ENCODE measurements at places on chromosomes 7 and 10.
A peak's percentile ranks its signal among the peaks of the same experiment; 100 is the strongest.

GRCh38 chr10:102202386-102202785 lies 23.7 kb upstream of the ELOVL3 start:
- no peak for DNase-seq

DNA sequence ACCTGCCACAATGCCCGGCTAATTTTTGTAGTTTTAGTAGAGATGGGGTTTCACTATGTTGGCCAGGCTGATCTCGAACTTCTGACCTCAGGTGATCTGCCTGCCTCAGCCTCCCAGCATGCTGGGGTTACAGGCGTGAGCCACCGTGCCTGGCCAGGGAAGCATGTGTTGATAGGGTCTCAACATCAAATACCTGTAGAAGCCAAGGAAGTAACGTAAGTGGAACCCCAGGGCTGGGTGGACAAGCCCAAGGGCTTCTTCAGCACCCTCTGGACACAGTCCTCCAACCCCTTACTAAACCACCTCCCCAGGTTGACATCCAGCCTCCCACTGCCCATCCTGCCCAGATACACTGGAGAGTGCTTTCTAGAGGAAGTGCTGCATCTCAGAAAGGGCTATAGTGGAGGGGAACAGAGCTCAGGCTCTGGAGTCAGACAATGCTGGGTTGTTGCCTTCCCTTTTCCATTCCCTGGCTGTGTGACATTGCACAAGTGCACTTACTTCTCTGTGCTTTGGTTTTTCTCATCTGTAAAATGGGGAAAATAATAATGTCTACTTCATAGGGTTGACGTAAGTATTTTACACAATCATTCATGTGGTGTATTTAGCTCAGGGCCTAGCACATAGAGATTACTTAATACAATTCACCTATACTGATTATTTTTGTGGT lies 73.9 kb upstream of the KAT6B start:
- no peak for DNase-seq

GRCh38 chr10:119441921-119442757 lies 100.4 kb downstream of the RGS10 start:
- DNase-seq: no peak

DNA sequence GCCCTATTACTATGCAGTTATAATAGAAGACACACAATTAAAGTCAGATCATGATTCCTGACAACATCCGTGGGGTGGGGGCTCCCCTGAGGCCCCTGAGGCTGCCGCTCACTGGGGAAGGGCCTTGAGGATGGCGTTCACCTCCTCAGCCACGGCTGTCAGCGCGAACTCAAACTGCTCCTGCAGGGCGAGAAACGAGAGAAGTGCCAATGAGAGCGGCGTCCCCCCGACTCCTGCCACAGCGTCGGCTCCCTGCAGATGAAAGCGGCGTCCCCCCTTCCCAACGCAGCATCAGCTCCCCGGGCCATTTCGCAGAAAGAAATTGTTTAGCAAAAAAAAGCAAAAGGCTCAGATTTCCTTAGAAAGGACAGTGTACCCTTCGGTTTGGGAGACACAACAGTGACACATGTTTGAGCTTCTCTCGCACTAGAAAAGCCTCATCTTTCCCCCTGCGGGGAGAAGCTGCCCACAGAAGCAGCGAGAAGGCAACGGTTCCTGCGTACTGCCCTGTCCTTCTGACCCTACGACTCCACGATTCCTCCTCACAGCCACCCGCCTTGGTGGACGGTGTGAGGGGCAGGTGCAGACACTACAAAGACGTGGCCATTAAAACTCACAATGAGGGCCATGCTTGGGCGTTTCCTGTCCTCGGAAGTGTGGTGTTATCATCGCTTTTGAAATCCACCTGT lies 203.9 kb downstream of the DNAJB6 start:
- DNase-seq: no peak

DNA sequence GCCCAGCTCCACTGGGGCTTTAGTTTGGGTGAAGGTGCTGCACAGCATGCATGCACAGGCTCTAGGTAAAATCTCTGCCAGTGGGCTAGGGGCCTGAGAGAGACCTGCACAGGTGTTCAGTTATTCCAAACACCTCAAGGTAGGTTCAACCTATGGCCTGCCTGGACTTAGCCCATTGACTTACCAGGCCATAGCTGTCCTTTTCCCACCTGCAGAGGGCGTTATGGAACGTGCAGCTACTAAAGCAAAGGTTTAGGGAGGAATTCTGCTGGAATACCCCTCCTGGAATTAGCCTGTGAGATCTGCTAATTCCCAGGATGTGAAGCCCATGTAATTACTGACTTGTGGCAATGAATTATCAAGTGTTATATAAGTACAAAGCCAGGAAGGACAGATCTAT lies 3.6 kb downstream of the VWC2 start:
- DNase-seq: peak; percentile 51

GRCh38 chr10:98619446-98619845 lies 172.7 kb upstream of the HPS1 start:
- no peak for DNase-seq

DNA sequence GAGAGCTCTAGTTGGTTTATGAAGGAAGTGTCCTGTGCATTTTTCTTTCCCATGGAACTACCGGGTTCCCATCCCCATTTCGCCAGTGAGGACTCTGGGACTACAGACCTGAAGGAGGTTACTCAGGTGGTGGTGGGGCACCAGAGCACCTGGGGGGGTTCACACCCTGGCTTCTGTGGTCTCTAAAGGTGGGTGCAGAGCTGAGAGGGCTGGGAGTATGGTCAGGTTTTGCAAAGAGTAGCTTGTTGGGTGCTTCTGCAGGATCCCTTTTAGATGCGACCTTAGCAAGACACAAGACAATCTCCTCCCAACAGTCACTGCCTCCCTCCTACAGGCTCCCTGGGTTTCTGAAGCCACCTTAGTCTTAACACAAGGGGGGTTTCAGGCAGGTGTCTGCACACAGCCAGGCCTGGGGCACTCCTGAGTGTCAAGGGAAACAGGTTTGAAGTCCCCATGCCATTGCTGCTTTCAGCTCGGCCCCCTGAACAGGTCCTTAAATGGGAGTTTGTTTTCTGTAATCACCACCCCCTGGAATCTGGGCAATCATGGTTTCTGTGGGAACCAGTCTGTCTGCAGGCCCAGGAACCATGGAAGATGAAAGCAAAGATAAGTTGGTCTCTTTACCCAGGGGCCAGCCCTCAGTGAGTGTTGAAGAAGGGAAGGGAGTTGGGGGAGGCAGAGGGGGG lies 9.9 kb upstream of the CXCL12 start:
- DNase-seq: no peak

All from thyroid gland (tissue), 4 donors.